ENCODE measurements at places on chromosomes 7 and 10.

GRCh38 chr7:12601302-12601869 is 30.9 kb downstream of the SCIN start:
- no peaks in the 10 kb centered on the region for H3K4me1 ChIP-seq
- H3K4me3 ChIP-seq, result no peak overlapping the region
- H3K27me3 ChIP-seq, result peaks cover 3% of the 10 kb centered on the region
- H3K36me3 ChIP-seq, result no peaks in the 10 kb centered on the region
- H3K27ac ChIP-seq, result no peak overlapping the region

DNA sequence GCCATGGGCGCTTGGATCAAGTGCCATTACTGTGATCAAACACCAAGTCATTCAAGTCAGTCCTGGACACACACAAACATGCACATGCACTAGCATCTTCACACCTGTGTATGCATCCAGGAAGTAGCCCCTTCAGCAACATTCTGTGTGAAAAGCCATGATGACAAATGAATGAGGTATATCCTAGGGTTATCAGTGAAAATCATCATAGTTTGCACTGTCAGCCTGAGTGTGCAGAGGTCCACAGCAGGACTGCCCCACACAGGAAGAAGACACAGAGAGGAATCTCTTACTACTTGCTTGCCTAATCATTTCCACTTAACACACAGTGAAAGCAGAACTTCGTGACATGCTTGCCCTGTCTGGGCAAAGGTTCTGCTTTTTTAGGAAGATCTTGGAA is 184.0 kb upstream of the ADO start:
- DNase-seq, result no peak
- H3K27me3 ChIP-seq, result no peaks in the 10 kb centered on the region
- H3K4me3 ChIP-seq, result no peak overlapping the region
- H3K27ac ChIP-seq, result no peak overlapping the region
- H3K36me3 ChIP-seq, result no peaks in the 10 kb centered on the region

DNA sequence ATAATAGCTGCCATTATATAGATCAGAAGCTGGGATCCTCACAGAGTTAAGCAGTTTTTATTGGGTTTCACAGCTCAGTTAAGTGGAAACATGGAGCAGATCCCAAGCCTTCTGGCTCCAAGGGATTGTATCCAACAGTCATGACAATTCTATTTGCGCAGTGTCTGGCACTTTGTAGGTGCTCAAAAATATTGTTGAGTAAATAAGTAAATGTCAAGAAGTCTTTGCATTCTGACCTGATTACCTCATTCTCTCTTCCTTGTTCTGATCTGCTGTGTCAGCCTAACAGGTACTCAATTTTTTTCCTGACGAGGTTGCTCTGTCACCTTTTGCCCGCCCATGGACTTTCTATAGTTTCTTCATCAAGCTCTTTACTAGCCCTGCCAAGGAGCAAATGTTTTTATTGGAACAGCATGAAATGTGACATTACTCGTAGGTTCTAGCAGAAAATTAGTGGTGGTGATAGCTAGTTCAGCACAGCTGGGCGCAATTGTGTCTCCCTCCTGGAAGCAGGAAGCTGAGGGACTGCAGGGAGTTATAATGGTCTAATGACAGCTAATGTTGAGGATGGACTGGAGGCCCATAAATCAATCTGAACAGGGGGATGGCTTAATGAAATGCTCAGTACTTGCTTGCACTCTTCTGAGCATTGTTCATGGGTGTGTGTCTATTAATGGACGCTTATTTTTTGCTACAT is 680.2 kb downstream of the CCSER2 start:
- no peaks in the 10 kb centered on the region for H3K4me1 ChIP-seq
- DNase-seq, result no peak
- H3K36me3 ChIP-seq, result no peaks in the 10 kb centered on the region
- H3K4me3 ChIP-seq, result no peak overlapping the region
- H3K27ac ChIP-seq, result no peak overlapping the region
- H3K27me3 ChIP-seq, result no peaks in the 10 kb centered on the region

- peaks cover 13% of the 10 kb centered on the region for H3K36me3 ChIP-seq
- DNase-seq, result no peak
- no peaks in the 10 kb centered on the region for H3K27me3 ChIP-seq
- H3K27ac ChIP-seq, result no peak overlapping the region
- no peaks in the 10 kb centered on the region for H3K4me1 ChIP-seq
Observed at GRCh38 chr10:88903715-88904114, 23.7 kb downstream of the STAMBPL1 start.

Data from RWPE2 (cell line).